Brain pericyte (primary cell): ENCODE measurements at places on chromosomes 12 and 14.

DNA sequence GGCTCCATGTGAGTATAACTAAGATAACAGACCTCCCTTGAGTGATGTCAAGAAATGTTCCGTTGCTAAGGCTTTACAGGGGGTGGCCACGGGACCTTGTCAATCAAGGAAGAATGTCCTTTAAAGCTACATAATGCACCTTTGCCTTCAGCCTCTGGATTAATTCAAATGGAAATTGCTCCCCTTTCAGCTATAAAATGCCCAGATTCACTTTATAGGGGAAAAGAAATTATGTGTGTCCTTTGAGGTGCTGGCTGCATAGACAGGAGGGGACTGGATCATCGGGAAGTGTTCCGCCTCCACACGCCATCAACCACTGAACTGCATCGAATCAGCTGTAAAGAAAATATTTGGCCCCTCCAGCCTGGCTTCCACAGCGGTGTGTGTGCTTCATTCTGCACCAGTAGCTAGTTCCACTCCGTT, 415.4 kb downstream of the DPF3 start:
- DNase-seq = no peak

DNA sequence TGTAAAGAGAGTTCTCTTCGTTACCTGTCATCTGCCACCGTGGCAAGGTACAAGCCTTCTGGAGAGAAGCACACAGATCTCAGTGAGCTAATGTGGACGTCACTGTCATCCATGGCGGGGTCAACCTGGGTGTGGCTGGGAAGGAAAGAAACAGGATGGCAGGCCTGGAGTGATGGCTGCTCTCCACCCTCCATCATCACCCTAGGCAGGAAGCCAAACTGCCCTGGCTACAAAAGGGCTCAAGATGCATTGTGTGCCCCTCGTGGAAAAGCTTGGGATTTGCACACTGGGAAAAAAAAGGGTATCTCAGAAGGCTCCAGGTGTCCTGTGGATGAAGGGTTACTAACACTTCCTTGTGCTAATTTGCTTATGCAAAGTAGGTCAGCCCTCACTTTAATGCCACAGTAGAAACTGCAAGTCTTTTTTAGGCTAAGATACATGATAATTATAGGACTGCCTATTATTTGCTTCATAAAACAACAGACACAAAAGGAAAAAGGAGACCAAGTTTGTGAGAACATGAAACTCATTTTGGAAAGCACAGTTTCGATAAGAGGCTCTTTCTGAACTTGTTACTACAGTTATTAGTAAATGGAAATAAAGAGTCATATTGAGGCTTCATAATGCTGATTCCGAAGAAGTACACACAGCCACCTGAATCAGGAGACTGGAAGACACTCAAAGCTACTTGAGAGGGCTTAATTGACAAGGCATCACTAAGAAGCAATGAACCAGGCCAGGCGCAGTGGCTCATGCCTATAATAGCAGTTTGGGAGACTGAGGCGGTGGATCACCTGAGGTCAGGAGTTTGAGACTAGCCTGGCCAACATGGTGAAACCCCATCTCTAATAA, 18.9 kb downstream of the RFC5 start:
- no peak for DNase-seq

DNA sequence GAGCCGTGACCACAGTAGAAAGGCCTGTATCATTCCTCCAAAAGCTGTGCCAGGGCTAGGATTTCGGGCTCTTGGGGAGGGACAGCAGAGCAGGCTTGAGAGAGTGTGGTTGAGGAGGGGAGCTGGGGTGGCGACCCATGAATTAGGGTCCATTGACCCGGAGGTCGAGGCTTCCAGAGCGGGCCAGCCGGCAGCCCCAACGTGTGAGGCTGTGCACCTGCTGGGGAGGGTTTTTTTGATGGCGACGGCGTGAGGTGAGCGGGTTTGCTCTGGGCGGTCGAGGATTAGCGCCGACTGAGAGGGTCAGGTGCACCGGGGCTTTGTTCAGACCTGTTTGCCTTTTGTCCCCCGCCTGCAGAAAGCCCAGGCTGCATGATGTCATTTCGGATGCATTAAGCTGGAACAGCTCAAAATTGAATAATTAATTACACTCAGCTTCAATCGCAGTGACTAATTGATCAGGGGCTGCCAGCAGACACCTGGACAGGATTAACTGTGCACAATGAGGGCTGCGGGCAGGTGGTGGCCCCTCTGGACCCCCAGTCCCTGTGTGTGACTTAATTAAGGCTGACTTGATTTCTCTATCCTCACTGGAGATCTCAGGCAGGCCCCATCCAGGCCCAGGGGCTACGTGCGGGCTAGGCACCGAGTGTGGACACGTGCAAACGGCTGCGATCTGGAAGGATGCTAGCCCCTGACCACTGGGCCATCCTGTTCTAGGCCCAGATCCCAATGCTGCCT, 42.1 kb upstream of the MEG3 start:
- no peak for DNase-seq

- DNase-seq = no peak
These were observed 428.2 kb downstream of the RAD51B start for GRCh38 chr14:68247676-68248268.

DNA sequence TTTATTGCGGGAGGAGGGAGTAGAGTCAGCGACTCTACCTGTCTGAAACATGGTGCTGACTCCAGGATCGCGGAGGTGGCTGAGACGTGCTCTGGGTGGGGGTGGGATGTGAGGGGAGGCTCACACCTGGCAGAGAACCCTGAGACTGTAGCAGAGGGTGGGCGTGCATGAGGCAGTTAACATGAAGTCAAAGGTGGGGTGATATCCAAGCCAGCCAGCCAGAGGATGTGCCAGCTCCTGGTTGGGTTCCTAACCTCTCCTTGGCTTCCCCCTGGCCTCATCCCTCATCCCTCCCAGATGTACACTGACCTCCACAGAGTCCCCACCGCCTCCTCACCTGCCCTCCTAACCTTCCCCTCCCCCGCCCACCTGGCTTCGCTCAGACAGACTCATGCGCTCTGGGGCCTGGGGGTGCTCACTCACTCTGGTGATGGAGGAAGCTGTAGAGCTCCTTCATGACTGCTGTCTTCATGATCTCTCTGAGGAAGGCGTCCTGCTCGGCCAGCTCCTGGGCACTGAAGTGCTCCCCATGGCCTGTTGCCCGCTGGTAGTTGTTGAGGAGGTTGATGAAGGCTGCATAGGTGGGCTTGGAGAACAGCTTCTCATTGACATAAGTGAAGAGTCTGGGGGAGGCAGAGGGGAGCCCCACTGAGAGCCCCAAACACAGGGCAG, 9.3 kb downstream of the ENDOU start:
- DNase-seq = no peak

GRCh38 chr14:100740929-100741328, 14.2 kb downstream of the DLK1 start:
- DNase-seq = no peak

GRCh38 chr12:1924996-1925683, 6.7 kb upstream of the CACNA2D4 start:
- no peak for DNase-seq

- DNase-seq = no peak
These were observed 30.7 kb downstream of the DGLUCY start for GRCh38 chr14:91144425-91145145.

- no peak for DNase-seq
These were observed 12.4 kb upstream of the P2RX7 start for GRCh38 chr12:121120323-121120722.

- DNase-seq = no peak
These were observed 6.6 kb upstream of the RAB3IP start for GRCh38 chr12:69732088-69732487.

DNA sequence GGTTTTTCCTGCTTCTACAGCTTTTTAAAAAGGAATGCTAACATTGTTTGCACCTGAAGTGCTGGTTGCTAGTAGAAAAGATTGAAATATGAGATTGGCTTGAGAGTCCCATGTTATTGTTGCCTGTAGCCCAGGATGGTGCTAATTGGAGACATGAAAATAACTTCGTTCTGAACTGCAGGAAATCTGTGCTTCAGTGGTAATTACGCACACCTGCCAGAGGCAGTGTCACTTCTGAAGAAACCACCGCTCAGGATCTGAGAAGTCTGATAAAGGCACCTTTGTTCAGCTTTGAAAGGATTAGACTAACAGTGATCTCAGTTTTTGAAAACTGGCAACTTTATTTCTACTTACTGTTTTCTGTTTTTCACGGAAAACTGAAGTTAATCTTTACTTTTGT, 15.5 kb upstream of the ATP6V0A2 start:
- no peak for DNase-seq

- DNase-seq = no peak
These were observed 60.5 kb downstream of the PTPRQ start for GRCh38 chr12:80504389-80505163.

DNA sequence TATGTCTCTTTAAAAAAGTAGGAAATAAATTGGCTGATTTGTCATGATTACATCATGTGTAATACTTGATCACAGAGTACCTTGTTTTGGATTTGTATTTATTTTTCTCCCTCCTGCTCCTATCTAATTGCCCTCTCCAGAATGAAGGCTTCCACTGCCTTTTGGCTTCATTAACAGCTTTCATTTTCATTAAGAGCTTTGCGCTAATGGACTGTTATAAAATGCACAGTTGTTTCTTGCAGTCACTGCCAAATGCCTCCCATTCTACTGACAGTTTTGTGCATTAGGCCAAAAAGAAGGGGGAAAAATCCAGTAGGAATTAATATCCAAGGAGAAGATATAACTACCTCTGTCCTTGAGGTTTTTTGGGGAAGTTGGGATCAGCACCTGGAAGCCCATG, 159.2 kb downstream of the NRXN3 start:
- no peak for DNase-seq

DNA sequence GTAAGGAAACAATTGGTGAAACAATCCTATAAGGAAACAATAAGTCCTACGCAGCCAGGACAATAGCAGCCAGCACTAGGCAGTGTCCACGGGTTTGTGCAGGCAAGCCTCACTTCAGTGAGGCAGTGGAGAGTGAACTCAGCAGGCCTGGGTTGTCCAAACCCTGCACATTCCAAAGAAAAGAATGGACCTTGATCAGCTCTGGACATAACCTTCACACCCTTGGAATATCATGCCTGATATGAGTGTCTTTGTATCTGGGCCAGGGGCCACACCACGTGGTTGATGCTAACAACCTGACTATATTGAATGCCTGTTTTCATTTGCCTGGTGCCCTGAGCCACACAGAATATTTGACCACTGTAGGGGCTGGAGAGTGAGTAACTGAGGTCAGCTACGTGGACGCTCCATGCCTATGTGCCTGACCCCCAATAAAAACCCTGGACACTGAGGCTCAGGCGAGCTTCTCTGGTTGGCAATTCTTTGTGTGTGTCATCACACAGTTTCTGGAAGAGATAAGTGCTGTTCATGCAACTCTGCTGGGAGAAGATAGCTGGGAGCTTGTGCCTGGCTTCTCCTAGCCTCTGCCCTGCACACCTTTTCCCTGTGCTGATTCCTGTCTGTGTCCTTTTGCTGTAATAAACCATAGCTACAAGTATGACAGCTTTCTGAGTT, 81.4 kb upstream of the NCOR2 start:
- DNase-seq = no peak

DNA sequence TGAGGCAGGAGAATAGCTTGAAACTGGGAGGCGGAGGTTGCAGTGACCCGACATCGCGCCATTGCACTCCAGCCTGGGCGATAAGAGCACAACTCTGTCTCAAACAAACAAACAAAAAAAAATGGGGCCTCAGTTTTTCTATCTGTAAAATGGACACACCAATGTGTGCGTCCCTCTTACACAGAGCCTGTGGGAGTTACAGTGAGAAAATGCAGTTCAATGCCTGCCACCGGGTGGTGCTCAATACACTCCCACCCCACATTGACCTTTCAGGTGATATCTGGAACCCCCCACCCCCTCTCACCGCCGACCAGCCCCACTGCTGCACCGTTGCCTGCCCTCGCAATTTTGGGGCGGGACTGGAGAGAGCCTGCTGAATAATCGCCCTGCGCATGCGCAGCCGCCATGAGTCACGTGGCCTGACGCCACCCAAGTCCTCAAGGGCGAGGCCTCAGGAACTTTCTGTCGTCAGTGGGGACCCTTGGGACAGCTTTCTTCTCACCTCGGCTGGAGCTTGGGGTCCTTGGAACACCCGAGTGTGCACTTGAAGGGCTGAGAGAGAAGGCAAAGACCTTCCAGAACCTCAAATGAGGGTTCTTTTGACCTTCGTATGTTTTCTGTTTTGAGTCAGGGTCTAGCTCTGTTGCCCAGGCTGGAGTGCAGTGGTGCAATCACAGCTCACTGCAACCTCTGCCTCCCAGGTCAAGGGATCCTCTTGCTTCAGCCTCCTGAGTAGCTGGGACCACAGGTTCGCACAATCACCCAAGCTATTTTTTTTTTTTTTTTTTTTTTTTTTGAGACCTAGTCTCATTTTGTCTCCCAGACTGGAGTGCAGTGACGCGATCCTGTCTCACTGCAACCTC, 14.6 kb upstream of the CABP1 start:
- DNase-seq = no peak

DNA sequence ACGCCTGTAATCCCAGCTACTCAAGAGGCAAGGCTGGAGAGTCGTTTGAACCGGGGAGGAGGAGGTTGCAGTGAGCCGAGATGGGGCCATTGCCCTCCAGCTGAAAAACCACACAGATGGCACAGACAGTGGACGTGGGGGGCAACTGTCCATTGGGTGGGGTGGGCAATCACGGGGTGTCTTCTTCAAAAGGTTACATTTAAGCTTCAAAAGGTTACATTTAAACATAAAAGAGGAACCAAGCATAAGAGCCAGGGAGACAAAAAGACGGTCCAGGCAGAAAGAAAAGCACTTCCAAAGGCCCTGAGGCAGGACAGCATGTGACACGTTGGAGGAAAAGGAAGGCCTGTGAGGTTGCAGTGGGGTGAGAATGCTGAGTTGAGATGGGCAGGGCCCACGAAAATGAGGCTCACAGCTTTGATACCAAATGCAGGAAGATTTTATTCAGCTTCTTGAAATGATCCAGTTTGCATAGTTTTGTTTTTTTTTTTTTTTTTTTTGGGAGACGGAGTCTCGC, 10.7 kb downstream of the SCARB1 start:
- no peak for DNase-seq

GRCh38 chr12:110339184-110339952, 58.3 kb downstream of the ATP2A2 start:
- DNase-seq = no peak

- no peak for DNase-seq
These were observed 75.0 kb upstream of the HIF1A start for GRCh38 chr14:61620130-61620946.

- DNase-seq = no peak
These were observed 41.9 kb downstream of the PELI2 start for GRCh38 chr14:56160088-56160487.
